Umbilical cord (tissue), 2 donors: ENCODE measurements at places on chromosomes 12 and 14.

DNA sequence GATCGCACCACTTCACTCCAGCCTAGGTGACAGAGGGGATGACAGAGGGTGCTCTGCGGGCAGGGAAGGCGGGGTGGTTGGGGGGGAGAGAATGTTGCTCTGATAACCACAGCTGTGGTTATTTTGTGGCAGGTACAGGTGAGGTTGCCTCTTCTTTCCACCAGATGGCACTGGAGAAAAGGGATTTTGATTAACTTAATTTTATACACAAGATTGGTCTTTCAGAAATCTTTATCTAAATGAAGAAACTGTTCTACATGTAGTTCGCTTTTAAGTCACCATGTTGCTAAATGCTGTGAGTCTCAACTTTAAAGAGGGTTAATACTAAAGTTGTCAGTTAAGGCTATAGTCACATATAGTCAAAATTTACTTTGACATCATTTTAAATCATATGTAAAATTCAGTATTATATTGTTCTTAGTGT lies 25.7 kb downstream of the FGF23 start:
- peak; percentile 13 for DNase-seq

DNA sequence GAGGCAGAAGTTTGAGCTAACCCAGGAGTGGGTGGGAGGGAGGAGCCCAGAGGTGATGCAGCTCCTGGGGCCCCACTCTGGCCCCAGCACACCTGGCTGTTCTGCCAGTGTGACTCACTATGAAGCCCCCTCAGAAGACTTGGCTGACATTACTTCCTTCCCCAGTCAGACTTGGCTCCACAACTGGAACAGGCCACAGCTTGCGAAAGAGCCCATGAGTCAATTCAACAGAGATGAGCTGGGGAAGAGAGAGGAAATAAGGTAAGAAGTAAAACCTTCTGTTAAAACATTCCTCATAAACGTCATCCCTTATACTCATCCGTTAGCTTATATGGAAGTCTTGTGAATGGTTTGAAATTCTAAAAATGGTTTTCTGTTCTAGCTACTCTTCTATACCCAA lies 245.9 kb downstream of the ADAMTS20 start:
- peak; percentile 54 for DNase-seq

- peak; percentile 52 for DNase-seq
Measured at GRCh38 chr12:14849661-14850060, 6.3 kb upstream of the ART4 start.

GRCh38 chr12:57040211-57040610 lies 9.7 kb downstream of the MYO1A start:
- no peak for DNase-seq

DNA sequence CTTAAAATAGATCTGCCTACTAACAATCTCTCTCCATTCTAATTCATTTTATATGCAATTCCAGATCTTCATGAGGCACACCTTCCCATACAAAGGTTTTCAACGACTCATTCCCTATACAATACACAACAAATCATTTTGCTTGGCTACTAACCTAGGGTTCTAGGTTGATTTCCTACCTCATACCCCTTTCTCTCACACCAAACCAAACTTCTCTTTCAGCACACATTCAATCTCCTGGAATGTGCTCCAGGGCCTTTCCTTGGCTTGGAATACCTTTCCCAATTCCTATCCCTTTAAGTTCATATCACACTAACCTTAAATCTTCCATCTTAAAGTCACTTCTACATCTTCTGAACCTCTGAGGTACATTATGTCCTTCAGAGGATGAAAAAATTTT lies 38.7 kb upstream of the MTERF2 start:
- no peak for DNase-seq

DNA sequence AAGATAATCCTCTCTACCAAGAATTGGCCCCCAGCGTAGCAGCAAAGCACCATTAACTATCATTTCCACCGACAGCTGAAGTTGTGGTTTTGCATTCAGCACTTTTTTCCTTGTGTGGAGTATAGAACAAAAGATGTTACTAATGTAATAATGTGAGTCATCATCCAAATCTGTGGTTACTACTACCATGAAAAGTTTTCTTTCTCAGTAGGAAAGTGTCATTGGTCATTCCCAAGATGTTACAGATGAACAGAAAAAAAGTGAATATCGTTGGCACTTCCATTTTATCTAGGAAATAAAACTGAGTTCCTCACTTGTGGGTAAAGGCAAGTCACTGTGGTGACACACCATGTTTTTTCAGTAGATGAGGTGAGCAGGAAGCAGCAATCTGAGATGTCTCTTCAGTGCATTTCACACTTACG lies 30.3 kb upstream of the IFNG start:
- DNase-seq: no peak
